ENCODE measurements at places on chromosomes 4 and X. TPM values are rescaled to one million over a fixed set of nuclear protein-coding genes. Genes with fewer than 3 reads are reported as not detected.

The CBLL2 gene
- not detected for total RNA-seq

The DGAT2L6 gene
- total RNA-seq, result not detected

The AFP gene
- 1.3 TPM for total RNA-seq

The CT45A2 gene
- total RNA-seq, result not detected

The BST1 gene
- 5.3 TPM for total RNA-seq

The C4orf51 gene
- not detected for total RNA-seq

The CYSLTR1 gene
- total RNA-seq, result not detected

The UCP1 gene
- not detected for total RNA-seq

The NXF2 gene
- total RNA-seq, result not detected

The SULT1E1 gene
- not detected for total RNA-seq

The PRR32 gene
- total RNA-seq, result not detected

The ARR3 gene
- not detected for total RNA-seq

The CFAP99 gene
- not detected for total RNA-seq

The CFAP47 gene
- not detected for total RNA-seq

The IKBKG gene
- 16.5 TPM for total RNA-seq

The KLHL4 gene
- total RNA-seq, result 1.7 TPM

The FAAH2 gene
- total RNA-seq, result not detected

The F9 gene
- total RNA-seq, result not detected

The CD38 gene
- total RNA-seq, result not detected

The CXCL3 gene
- not detected for total RNA-seq

The GRPR gene
- 16.4 TPM for total RNA-seq

The AFF2 gene
- total RNA-seq, result 0.72 TPM

The NDP gene
- 0.28 TPM for total RNA-seq

The DUX4 gene
- not detected for total RNA-seq

The WFS1 gene
- 9.7 TPM for total RNA-seq

The PAPSS1 gene
- total RNA-seq, result 82.8 TPM

The SLC34A2 gene
- not detected for total RNA-seq

The SOWAHD gene
- total RNA-seq, result 0.28 TPM

The FAM149A gene
- total RNA-seq, result 0.83 TPM

The ATOH1 gene
- not detected for total RNA-seq

The ADH1C gene
- not detected for total RNA-seq

The TBX22 gene
- total RNA-seq, result not detected

The MAP7D2 gene
- under 0.01 TPM for total RNA-seq

The IL1RAPL2 gene
- not detected for total RNA-seq

The PNMA5 gene
- total RNA-seq, result not detected

The STPG2 gene
- total RNA-seq, result not detected

Measured in IMR-90 (cell line).